ENCODE measurements at places on chromosomes 16 and 17. TPM values are rescaled to one million over a fixed set of nuclear protein-coding genes. Genes with fewer than 3 reads are reported as not detected.

TBC1D3I gene
- total RNA-seq: not detected

KRTAP9-8 gene
- total RNA-seq: not detected

ADAP2 gene
- 1.0 TPM for total RNA-seq

FNDC8 gene
- not detected for total RNA-seq

RPRML gene
- not detected for total RNA-seq

HCRT gene
- total RNA-seq: 1.3 TPM

BCL6B gene
- 0.11 TPM for total RNA-seq

ADGRG1 gene
- not detected for total RNA-seq

TRIM16 gene
- 42.4 TPM for total RNA-seq

CHD9NB gene
- total RNA-seq: not detected

FOXF1 gene
- 3.5 TPM for total RNA-seq

SLC5A2 gene
- not detected for total RNA-seq

SNX20 gene
- total RNA-seq: not detected

C17orf107 gene
- 7.4 TPM for total RNA-seq

ARMC7 gene
- 8.8 TPM for total RNA-seq

PLLP gene
- 14.2 TPM for total RNA-seq

TLCD3B gene
- total RNA-seq: 0.21 TPM

TBX6 gene
- total RNA-seq: 1.6 TPM

Measured in cardiac muscle cell (in vitro differentiated cells and primary cell).